ENCODE measurements at places on chromosomes 6 and 20. TPM values are rescaled to one million over a fixed set of nuclear protein-coding genes. Genes with fewer than 3 reads are reported as not detected.

- DNase-seq = no peak
These were observed 114.3 kb downstream of the UBE3D start for GRCh38 chr6:82951389-82951788.

DNA sequence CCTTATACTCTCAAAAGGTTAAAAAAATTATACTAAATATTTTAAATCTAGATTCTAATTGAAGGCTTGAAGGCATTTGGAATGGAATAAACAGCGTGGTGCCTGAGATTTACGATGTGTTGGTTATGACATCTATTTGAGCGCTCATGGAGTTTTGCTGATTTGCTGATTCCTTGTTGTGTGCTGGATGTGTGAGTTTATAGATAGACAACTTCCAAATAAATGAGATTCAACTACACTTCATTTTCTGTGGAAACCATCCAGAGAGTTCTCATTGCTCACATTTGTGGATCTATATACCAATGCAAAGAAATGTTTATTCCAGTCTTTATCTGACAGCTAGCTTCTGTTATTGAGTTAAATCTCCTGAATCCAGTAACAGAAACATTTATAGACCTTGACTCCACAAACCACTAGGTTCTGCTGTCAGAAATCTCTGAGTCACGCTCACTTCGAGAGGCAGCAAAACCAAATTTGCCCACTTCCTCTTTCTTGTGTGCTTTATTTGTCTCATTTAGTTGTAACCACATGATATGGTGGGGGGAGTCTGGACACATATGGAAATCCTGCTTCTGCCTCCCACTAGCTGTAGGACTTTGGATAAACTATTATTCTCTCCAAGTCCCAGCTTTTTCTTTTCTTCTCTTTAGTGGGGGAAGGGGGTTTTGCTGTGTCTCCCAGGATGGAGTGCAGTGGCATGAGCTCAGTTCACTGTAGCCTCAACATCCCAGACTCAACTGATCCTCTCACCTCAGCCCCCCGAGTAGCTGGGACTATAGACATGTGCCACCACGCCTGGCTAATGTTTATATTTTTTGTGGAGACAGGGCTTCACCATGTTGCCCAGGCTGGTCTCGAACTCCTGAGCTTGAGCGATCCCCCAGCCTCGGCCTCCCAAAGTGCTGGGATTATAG lies 54.5 kb downstream of the IPCEF1 start:
- no peak for DNase-seq

The TRIM10 gene
- total RNA-seq = 7.0 TPM

The SEL1L2 gene
- not detected for total RNA-seq

The GTF3C6 gene
- 31.4 TPM for total RNA-seq

All from Peyer's patch (tissue), 4 donors.